ENCODE measurements at places on chromosomes 6 and 20.

- no peak for DNase-seq
These were observed 4.9 kb downstream of the ARID1B start for GRCh38 chr6:156781861-156782631.

DNA sequence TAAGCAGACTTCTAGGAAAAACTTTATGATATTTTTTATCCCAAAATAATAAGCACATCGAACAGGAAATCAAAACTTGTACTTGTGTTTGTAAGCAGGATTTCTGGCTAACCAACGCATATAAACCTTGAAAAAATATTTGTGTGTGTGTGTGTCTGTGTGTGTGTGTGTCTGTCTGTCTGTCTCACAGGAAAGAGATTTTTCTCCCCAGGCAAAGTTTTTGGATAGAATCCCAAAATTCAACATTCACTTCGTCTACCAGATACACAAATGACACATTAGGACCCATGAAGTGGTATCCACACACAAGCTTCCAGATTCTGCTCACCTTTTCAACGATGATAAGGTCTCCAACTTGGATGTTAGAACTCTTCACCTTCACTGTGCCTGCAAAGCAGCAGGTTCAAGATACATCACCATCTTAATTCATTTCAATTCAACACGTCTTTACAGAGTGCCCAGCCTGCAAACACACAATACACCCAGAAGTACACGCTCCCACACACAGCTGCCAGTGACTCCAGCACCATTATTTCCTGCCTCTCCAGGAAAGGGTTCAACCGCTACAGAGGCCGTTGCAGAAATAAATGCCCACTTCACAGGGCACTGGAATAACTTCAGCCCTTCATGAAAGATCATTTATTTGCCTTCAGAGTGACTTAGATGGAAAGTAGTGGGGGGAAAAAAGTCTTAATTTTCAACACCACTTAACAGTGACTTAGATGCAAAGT lies 70.9 kb downstream of the ATP9A start:
- no peak for DNase-seq

GRCh38 chr6:122009000-122009350 lies 390.5 kb upstream of the HSF2 start:
- no peak for DNase-seq

- DNase-seq = no peak
These were observed 10.0 kb upstream of the SIRPG start for GRCh38 chr20:1667502-1668085.

- DNase-seq = no peak
These were observed 220.7 kb upstream of the NOX3 start for GRCh38 chr6:155676346-155676745.

DNA sequence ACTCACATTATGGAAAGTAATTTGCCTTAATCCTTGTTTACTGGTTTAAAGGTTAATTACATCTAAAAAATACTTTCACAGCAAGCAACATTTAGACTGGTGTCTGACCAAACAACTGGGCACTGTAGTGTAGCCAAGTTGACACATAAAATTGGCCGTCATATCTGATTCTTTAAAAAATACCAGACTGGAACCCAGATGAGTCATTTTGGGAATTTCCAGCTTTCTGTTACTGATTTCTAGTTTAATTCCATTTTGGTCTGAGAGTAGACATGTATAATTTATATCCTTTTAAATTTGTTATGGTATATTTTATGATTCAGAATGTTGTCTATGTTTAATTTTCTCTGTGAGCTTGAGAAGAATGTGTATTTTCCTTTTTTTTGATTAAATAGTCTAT lies 44.1 kb downstream of the SCP2D1 start:
- peak; percentile 3 for DNase-seq

GRCh38 chr6:110485491-110485890 lies 9.1 kb upstream of the SLC22A16 start:
- DNase-seq = peak; percentile 42

DNA sequence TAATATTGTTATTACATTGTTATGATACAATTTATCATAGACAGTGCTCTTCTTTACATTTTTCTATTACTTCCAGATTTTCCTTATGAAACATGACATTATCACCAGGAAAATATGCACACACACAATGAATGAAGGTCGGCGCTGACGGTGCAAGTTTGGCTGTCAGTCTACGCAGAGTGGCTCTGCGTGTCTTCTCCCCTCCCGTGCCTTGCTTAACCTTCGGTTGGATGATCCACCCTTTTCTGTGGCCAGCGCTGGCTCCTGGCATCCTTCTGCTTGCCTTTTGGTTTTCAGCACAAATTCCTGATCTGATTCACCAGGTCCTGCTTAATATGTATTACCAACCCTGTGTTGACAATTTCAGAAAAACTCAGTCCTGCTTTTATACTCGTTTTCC lies 157.4 kb downstream of the TSHZ2 start:
- DNase-seq = no peak

- peak; percentile 46 for DNase-seq
These were observed 60.9 kb downstream of the C6orf58 start for GRCh38 chr6:127637830-127638409.

GRCh38 chr6:63731930-63732329 lies 96.3 kb downstream of the PHF3 start:
- peak; percentile 11 for DNase-seq

- no peak for DNase-seq
These were observed 227.1 kb downstream of the NFATC2 start for GRCh38 chr20:51315390-51315789.

- peak; percentile 45 for DNase-seq
These were observed 116.1 kb upstream of the TRAF3IP2 start for GRCh38 chr6:111721753-111722154.

DNA sequence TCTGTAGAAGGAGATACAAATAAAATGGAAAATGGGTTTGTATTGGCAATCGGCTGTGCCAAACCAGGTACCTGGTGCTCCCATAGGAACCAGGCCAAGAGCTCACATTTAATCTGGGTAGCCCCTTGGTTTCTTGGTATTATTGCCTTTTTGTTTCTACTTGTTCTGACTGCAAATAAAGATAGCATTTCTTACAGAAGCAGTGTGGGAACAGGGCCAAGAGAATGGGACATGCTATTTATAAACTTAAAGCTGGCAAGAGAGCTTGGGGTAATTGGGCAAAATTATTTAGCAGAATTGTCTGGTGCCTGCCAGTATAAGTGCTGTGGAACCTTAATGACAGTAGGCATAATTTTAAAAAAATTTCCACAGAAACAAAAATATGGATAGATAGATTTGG lies 113.5 kb upstream of the GLP1R start:
- DNase-seq = no peak

GRCh38 chr6:88513471-88513870 lies 347.3 kb upstream of the CNR1 start:
- DNase-seq = no peak

DNA sequence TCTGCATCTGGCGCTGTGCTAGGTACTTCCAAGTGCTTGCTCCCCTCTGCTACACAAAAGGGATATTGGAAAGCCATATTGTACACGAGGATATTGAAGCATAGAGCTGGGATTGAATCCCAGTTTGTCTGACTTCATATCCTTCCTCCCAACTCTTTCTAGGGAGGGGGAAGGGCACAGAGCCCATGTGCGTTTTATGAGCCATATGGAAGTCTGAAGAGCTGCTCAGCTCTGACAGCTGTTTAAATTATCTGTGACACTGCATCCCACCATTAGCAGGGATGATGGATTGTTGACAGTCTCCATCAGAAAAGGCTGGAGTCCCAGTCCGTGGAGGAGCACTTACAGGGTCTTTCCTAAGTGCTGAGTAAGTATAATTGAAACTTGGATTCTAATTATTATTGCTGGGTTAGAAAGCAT lies 18.4 kb downstream of the TIAM2 start:
- no peak for DNase-seq

DNA sequence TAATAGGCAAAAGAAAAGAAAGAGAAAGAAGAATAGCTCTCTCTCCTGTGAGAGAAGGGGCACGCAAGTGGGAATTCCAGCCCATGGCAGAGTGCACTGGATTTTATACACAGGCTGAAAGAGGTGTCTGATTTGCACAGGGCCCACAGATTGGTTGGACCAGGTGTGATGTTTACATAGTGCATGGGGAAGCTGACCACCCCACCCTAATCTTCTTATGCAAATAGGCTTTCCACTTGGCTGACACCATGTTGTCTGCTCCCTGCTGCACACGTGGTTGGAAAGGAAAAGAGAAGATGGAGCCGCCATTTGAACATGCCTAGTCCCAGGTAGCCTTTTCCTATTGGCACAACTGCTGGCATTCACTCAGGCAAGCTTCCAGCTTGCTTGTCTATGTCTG lies 20.2 kb downstream of the MICA start:
- no peak for DNase-seq

DNA sequence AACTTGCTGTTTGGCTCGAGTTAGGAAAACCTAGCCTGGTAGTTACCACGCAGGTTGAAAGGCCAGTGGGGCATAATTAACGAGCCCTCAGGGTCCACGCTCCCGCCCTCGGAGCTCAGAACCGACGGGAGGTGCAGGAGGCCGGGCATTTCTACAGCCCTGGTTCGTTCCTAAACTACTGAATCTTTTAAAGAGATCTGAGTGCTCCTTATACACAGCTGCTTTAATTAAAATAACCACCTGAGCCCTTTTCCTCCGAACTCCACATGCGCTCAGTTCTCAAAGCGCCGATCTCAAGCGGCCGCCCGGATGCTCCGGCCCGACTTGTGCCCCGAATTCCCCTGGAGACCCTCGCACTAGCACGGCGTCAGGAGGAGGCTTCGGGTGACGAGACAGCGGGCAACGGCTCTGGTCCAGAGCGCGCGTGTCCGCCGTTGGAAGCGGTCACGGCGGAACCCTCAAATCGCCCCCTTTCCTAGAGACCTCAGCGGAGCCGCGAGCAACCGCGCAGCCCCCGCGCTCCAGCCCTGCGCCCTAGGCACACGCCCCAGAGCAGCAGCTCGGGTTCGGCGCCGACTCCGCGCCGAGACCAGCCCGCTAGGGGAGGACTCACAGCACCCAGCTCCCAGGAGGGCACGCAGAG lies 397 bp downstream of the WDR27 start:
- DNase-seq = no peak

- DNase-seq = peak; percentile 28
These were observed 72.0 kb downstream of the DST start for GRCh38 chr6:56570413-56571359.

DNA sequence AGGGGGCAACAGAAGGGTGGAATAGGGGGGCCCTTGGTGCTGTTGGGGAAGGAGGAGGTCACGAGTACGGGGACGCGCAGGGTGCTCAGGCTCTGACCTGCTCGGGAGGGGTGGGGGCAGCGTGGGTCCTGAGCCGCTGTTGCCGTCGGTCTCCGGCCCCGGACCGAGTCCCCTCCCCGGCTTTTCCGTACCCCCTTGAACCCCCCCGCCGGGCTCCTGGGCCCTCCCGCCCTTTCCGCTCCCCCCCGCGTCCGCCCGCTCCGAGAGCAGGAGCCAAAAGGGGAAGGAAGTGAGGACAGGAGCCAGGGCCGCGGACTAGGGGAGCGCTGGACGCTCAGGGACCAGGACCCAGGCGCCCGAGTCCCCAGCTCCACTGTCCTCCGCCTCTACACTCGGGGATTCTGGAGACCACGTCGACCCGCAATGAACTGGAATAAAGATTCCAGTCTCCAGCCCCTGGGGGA lies at the start of gene RGL2:
TSS of gene RGL2 (minus strand) at position 170 of the 464 bp plus-strand sequence. CDS start 332 bp downstream, outside the sequence.
- peak; percentile 48 for DNase-seq

DNA sequence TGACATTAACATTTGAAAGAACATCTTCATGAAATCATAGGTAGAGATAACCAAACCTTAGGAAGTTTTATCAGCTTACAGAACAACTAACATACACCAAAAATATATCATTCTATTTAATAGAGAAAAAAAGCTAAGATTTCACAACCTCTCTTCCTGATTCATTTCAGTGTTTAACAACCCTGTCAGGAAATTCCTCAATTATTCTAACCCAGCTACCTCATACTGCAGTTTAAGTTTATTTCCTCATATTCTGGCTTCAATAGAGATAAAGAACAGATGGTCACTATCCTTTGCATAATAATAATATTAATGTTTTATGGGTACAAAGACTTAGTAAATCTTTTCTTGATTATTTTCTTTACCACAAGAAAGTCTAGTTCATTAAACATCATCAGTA lies 112.9 kb upstream of the HSF2 start:
- peak; percentile 87 for DNase-seq

DNA sequence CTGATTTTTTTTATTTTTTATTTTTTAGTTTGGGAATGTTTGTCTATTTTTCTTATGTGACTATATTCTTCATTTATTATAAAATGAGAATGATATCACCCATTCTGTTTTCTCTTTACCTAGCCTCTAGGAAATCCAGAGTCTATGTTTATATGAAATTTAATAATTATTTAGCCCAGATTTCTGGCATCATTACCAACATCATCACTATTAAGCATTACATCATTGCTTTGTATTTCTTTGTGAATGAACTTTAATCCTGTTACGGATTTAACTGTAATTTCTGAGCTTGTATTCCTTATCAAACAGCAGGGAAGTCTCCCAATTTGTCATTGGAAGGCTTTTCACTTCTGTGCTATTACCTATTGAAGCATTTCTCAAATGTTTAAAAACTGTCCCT lies 72.7 kb upstream of the NOX3 start:
- DNase-seq = no peak

- no peak for DNase-seq
These were observed 2.4 kb downstream of the EDEM2 start for GRCh38 chr20:35144694-35145093.

- no peak for DNase-seq
These were observed 18.4 kb downstream of the GMPR start for GRCh38 chr6:16256781-16257180.

DNA sequence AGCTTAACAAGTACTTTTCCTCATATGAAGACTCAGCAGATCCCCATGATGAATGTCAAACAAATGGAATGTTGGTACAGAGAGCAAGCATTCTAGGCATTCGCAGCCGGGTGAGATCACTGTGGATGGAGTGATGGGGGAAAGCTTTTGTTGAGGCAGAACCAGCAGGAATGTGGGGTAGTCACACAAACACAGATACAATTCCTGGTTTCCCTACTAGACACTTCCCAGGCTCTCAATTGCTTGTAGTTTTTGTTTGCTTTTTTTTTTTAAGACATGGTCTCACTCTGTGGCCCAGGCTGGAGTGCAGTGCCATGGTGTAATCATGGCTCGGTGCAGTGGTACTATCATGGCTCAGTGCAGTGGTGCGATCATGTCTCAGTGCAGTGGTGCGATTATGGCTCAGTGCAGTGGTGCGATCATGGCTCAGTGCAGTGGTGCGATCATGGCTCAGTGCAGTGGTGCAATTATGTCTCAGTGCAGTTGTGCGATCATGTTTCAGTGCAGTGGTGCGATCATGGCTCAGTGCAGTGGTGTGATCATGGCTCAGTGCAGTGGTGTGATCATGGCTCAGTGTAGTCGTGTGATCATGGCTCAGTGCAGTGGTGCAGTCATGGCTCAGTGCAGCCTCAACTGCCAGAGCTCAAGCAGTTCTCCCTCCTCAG lies 15.4 kb upstream of the IER3 start:
- DNase-seq = peak; percentile 99

DNA sequence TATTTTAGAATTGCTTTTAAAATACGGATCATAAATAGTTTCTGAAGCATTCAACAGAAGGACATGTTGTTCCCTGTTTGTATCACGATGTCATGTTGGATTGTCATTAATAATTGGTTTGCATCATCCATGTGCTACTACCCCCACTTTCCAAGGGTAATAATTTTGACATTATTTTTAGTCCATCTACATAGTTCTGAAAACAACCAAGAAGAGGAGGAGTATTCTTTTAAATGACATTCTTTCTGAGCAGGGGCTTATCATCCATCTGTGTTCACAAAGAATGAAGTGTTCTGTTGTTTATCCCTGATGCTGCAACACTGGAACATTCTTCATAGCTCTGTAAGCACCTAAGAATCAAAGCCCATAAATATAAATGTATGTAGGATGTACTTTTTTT lies 151.0 kb upstream of the CITED2 start:
- DNase-seq = peak; percentile 97

Data from amniotic epithelial cell (primary cell).